AML-193 (cell line): ENCODE measurements at places on chromosomes 2 and 18.

GRCh38 chr2:96025194-96025492, 9.6 kb downstream of the GPAT2 start:
- no peak for DNase-seq

- peak; percentile 25 for DNase-seq
Measured at GRCh38 chr2:181348107-181348837, 108.9 kb upstream of the ITGA4 start.

DNA sequence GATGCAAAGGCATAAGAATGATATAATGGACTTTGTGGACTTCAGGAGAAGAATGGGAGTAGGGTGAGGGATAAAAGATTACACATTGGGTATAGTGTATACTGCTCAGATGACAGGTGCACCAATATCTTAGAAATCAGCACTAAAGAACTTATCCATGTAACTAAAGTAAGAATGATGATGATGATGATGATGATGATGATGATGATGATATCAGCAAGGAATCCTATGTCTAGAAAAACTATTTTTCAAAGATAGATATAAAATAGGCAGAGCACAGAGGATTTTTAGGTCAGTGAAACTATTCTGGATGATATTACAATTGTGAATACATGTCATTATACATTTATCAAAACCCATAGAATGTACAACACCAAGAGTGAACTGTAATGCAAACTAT, 34.3 kb downstream of the NMS start:
- no peak for DNase-seq

GRCh38 chr2:16744521-16744920, 78.9 kb upstream of the CYRIA start:
- DNase-seq, result no peak
